ENCODE measurements at places on chromosomes 1 and 21.

DNA sequence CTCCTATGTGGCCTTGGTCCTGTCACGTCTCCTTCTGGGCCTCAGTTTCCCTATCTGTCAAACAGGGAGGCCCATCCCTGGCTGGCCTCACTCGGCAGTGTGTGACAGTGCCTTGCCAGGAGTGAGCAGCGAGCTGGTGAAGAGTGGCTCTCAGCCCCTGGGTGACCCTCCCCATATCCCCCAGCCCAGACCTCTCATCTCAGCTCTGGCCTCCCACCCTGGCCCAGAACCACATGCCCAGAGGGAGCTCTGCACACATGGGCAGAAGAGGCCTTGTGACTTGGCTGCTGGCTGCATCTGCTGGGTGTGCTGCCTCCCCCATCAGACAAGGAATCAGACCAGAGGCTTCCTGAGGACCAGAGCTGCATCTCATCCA, 19.5 kb upstream of the PADI1 start:
- DNase-seq = no peak

- DNase-seq = no peak
Measured at GRCh38 chr1:26210147-26210870, 19.9 kb downstream of the CATSPER4 start.

DNA sequence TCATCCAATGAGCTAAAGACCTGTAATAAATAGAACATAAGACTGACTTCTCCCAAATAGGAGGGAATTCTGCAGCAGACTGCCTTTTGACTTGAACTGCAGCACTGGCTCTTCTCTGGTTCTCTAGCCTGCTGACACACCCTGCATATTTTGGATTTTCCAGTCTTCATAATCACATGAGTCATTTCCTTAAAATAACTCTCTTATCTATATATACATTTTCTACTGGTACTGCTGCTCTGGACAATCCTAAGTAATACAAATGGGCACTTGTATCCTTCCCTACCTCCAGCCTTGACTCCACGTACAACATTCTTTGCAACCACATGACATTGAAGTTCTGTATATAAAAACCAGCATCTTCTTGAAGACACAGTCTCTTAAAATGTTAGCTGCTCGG, 429.4 kb upstream of the TMPRSS15 start:
- DNase-seq = peak; percentile 50

DNA sequence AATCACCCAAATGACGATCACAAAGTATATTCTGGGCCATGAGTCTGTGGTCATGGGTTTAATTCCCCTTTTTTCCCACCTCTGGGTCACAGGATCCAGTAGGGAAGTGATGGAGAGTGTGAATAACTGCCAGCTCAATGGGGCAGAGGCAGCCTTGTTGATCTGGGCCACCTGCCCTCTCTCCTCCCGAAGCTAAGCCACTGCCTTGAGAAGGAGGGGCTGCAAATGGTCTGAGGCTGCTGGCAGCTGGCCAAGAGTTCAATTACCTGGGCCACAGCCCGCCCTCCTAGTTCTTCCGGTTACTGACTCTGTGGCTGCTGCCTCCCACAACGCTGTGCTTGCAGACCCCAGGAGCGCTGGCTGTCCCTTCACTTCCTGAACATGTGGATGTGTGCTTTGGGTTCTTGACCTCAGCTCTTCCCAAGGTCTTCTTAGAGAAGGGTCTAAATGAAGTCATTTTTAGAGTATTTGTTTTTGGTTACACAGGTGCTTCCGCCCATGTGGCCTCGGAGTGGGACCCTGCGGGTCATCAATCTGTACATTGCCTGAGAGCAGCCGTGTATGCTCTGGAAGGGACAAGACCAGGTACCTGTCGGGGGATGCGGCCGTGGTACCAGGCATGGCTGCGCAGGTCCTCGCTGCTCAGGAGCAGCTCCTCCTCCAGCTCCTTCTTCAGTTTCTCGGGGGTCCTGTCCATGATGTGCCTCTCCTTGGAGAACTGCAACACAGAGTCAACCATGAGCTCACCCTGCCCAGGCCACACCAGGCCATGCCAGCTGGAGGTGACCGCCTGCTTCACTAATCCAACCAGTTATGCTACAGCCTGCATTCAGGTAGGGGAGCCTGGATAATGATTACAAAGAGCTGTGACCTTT, 89.7 kb downstream of the BCAR3 start:
- no peak for DNase-seq

DNA sequence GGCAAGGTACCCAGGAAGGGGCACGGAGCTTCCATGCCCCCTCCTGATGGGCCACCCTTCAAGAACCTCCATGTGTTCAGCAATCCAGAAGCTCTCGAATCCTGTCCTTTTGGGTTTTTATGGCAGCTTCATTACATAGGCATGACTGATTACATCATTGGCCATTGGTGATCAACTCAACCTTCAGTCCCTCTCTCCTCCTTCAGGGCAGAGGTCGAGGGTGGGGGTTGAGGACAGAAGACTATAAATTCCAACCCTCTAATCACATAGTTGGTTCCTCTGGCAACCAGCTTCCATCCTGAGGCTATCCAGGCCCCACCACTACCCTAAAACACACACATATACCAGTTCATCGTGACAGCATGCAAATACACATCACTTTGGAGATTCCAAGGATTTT, 135.7 kb downstream of the ZNF281 start:
- DNase-seq = no peak

GRCh38 chr1:19204446-19205266, 5.4 kb downstream of the UBR4 start:
- no peak for DNase-seq

DNA sequence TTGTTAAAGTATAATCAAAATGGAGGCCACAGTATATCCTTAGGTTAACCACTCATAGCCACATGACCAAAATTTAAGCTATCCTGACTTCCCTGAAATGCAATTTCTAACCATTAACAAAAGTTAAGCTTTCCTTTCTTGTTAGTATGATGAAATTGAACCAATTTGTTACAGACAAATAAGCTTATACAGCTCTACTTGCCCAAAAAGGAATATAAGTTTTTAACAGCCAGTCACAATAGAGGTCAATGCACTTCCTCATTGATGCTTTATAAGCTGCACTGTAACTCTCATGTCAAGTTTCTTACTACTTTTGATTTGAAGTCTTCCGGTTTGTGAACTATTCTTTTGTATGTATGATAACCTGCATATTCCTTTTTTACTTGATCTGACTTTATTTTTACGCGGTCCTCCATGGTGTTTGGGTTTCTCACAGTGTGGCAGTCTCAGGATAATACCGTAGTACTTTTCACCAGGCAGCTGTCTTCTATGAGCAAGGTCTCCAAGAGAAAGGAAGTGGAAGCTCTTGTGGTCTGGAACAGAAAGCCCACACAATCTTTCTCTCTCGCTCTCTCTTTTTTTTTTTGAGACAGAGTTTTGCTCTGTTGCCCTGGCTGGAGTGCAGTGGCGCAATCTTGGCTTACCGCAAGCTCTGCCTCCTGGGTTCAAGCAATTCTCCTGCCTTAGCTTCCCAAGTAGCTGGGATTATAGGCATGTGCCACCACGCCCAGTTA, 331.6 kb downstream of the SRGAP2C start:
- no peak for DNase-seq

GRCh38 chr1:157154940-157155514, 16.8 kb upstream of the ETV3 start:
- DNase-seq = peak; percentile 13

DNA sequence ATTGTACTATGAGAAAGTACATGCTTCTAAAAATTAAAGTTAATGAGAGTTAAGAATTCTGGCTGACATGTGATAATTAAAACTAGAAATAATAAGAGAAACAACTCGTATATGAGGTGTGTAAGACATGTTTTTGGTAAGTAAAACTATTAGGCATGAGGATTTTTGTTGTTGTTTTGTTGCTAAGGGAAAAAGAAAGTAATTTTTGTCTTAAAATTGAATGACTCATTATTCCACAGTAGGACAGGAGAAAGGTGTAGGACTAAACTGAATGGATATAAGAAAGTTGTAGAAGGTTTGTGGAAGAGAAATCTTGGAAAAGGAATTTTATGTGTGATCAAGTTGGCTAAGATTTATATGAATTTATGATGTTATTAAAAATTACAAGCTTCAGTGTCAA, 54.8 kb downstream of the TBX19 start:
- DNase-seq = no peak

DNA sequence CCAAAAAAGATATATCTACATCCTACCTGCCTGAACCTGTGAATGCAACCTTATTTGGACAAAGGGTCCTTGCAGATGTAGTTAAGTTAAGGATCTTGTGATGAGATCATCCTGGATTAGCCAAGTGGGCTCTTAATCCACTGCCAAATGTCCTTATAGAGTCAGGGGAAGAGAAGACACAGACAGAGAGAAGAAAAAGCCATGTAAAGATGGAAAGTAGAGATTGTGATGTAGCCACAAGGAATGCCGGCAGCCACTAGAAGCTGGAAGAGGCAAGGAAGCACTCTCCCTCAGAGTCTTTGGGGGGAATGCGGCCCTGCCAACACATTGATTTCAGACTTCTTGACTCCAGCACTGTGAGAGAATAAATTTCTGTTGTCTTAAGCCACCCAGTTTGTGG, 16.2 kb downstream of the HSD11B1 start:
- peak; percentile 35 for DNase-seq

DNA sequence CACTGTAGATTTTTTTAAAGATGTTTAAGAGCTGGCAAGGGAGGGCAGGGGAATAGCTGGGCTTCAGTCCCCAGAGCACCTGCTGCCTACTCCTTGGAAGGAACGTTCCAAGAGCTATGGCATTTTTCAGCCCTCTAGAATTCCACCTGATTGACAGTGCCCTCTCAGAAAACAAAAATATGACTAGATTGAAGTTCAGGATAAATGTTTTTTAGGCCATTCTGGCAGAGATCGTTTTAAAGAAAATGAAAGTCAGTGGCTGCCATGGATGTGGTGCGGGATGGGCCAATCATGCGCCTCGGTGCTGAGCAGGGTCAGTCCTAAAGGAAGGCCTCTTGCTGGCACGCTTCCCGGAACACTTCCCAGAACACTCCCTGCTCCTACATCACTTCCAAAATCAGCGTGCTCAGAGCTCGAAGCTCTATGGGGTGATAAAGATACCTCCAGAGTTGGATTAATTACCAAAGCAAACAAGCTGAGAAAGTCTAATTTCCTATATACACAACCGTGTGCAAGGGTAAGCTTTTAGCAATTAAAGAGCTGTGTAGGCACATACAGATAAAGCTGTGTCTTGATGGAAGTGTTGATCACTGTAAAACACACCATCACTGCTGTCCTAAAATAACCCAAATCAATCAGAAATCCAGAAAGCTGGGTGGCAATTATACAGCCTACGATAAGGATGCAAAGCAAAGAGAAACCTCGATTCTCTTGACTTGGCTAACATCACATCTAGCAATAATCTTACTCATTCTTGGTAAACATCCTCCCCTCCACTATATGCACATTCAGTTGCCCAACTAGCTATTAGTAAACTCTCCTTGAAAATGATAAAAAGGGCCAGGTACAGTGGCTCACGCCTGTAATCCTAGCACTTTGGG, 34.6 kb downstream of the TGFBR3 start:
- DNase-seq = peak; percentile 86

DNA sequence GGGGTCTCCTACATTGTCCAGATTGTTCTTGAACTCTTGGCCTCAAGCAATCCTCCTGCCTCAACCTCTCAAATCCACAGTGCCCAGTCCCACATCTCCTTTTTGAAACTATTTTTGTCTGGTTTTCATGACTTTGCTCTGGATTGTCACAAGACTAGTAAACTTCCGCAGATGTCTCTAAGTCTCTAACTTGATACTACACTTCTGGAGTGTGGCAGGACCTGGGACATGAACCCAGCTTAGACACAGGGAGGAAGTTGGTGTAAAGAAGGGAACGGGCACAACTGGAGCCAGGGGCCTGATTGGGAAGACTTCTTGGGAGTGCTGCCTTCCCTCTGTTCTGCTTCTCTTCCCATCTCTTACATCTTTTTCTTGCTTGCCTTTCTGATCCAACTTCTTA, 16.2 kb upstream of the DISC1 start:
- no peak for DNase-seq

DNA sequence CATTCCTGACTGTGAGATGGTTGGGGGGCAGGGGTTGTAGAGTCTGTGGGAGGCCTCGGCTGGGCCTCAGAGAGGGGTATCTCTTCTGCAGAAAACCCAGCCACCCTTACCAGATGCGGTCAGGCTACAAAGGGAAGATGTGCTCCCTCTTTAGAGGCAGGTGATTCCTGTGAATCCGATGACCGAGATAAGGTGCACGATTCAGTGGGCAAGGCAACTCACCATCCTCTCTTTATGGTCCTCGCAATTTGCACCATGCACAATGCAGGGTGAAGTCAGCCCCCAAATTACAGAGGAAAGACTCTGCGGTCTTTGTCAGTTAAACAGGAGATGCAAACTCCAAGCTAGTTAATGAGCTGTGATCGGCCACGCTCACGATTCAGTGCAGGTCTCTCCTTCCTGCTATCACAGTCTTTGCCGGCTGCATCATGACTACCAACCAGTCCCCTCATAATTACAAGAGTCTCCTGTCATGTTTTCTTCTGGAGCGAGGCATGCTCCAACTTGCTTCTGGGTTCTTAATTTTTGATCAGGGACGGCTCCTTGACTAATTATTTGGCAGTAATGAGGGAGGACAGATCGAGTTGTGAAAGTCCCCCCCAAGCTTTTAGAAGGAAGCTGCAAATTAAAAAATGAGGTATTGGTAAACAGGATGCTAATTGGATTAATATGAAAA, 12.5 kb downstream of the TP73 start:
- no peak for DNase-seq
